ENCODE measurements at places on chromosomes 2 and 18. TPM values are rescaled to one million over a fixed set of nuclear protein-coding genes. Genes with fewer than 3 reads are reported as not detected.

GRCh38 chr18:76416911-76417310 lies 78.1 kb downstream of the ZNF516 start:
- no peak for DNase-seq

DNA sequence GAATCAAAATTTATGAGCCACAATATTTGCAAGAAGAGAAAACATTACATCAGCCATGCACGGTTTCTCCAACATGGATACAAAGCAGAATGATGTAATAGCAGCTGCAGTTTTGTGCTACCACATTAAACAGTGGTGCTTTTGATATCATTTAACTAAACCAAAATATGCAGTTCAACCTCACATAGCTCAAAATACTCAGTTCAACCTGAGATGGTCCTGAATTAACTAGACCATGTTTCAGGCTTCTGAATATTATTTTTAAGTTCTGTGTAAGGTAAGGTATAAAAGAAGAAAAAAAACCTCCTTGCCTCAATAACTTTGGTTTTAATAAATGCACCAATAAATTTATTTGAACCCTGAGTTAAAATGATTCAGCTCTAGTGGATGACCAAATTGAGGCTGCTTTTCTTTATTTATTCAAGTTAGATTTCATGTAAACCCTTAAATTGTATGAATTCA lies 18.8 kb upstream of the TSPYL6 start:
- no peak for DNase-seq

The TAF4B gene
- 8.7 TPM for total RNA-seq

- peak; percentile 57 for DNase-seq
Measured at GRCh38 chr2:234003972-234004617, 46.4 kb upstream of the SPP2 start.

DNA sequence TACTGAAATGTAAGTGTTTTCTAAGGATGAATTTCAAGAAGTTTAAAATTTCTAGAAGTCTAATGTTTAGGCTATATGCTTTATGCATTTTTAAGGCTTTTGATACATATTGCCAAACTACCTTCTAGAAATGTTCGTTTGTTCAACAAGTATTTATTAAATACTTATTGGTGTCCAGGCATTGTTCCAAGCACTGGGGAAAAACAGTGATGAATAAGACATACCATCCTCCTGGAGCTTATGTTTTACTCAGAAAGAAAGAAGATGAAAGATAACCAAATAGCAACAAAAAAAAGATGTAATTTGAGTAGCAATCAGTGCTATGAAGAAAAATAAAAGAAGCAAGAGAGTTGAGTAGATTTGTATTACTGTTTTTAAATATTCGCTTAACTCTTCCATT lies 692.9 kb downstream of the SLC4A3 start:
- DNase-seq = no peak

Data from endodermal cell (in vitro differentiated cells).